Stimulated activated CD8-positive, alpha-beta memory T cell treated with anti-CD3 and anti-CD28 coated beads, Interleukin-4, amount 100 ng/mL, for 1 hour (primary cell): ENCODE measurements at places on chromosomes 7 and 10.
A peak's percentile ranks its signal among the peaks of the same experiment; 100 is the strongest.

DNA sequence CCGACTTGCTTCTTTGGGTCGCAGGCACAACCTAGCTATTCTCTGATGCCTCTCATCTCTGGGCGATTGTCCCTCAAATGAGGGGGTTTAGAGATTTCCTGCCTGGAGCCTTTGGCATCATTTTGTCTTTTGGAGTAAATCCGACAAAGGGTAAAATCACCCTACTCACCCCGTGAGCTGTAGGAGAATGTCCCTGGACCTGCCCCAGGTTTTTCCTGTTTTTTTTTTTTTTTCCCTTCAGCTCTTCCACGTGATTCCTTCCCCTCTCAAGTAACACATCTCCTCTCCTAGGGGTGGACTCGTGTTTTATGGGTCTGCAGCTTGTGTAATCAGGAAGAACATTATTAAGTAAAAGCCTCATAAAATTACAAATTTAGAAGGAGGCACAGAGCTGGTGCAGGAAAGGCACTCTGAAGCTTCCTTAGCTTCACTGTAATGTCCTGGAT, 128.4 kb upstream of the ZNF746 start:
- DNase-seq, result no peak

DNA sequence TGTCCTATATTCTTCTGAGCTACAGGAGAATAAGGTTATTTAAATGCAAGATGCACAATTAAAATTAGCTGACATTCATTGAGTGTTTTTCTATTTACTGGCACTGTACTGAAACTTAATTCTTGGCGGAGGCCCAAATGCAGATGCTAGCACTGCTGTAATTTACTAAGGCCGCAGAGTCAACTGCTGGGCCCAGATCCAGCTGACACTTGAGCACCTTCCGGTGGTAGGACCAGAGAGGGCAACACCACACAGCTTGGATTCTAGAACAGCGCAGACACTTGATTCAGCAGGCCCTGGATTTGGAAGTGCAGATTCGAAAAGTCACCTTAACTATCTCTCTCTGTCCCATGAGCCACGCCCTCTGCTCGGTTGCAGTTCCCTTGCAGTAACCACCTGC, 228.6 kb upstream of the TMEM72 start:
- no peak for DNase-seq

- no peak for DNase-seq
These were observed 700.7 kb downstream of the AUTS2 start for GRCh38 chr7:70298780-70299471.

GRCh38 chr7:11875635-11876034, 43.6 kb upstream of the THSD7A start:
- no peak for DNase-seq

DNA sequence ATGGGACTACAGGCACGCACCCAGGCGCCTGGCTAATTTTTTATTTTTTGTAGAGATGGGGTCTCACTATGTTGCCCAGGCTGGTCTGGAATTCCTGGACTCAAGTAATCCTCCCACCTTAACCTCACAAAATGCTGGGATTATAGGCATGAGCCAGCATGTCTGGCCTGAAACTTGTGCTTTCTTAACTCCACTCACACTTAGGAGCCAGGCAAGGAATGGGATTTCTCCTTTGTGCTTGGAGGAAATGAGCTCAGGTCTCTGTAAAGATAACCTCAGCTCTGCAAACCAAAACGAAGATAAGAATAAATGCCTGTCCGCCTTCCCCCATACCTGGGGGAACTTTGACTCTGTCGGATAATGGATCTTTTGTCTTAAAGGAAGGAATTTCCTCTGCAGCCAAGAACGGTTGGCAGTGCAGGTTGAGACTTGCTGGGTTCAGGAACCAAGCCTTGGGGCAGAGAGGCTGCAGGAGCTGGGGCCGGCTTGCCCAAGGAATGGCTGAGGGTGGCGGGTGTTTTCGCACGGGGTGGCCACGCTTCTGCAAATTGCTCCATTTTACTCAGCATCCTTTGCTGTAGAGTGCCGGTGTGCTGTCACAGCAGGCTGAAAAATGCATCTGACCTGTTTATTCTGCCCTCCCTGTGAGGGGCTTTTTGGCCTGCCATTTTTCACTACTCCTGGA, 174.2 kb downstream of the KIAA1217 start:
- no peak for DNase-seq

DNA sequence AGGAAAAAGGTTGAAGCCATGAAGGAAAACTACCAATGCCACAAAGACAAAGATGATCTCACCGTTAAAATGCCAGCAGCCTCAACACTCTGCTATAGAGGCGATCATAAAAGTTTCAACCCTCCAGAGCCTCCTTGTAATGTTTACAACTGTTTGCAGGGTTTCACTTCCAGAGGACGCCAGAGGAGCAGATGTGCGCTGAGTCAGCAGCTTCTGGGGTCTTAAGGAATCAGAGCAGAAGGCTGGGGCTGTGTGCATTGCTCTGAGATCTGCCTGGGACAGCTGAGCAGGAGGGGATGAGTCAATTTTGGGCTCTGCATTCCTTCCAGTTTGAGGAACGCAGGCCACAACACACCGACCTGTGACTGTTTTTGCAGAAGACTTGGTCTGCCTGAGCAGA, 98.3 kb downstream of the TMEM130 start:
- no peak for DNase-seq

DNA sequence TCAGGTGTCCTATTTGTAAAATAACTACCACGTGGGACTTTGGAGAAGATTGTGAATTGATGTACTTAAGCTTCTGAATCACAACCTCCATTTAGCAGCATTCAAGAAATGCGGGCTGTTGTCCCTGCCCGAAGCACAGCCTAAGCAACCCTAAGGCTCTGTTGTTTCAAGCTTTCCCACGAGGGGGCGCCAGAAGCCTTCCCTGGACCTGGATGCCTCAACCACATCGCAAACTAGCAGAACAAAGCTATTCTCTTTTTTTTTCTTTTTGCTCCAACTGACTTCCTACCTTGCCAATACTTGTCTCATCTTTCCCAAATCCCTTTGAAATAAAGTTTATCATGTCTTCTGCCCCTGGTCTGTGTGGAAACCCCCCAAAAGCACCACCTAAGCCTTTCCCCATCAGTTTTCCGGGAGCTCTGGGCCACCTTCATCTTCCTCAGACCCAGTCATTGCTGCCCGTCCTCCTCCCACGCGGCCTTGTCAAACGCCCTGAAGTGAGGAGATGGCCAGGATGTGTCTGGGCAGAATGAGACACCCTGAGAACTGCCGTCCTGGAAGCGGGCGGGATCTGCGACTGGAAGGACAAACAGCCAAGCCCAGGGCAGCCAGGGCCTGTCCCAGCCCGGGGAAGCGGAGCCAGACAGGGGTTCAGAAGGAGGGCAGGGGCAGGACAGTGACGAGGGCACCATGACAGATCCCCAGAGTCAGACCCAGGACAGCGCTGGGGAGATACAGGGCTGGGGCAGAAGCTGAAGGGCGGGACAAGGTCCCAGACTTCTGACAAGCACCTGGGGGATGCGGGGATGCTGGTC, 112.7 kb downstream of the SLIT1 start:
- peak; percentile 67 for DNase-seq

- DNase-seq, result no peak
These were observed 52.6 kb downstream of the CHST3 start for GRCh38 chr10:72016608-72017300.

DNA sequence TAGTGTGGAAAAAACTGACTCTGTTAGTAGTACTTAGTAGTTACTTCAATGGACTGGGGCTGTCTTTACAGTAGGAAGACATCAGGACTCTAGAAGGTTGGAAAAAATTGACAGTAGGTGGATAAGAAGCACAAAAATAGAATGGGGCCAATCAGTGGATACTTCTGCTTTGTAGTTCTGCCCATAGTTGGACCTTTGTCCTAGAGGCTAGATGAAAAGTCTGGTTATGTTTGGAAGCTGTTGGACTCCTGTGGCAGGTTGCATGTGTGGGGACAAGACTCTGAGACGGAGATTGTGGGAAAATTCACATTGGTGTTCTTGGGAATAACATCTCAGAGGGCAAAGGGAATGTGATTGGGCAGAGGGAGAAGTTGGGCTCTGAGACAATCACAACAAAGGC, 18.6 kb upstream of the KBTBD2 start:
- no peak for DNase-seq

DNA sequence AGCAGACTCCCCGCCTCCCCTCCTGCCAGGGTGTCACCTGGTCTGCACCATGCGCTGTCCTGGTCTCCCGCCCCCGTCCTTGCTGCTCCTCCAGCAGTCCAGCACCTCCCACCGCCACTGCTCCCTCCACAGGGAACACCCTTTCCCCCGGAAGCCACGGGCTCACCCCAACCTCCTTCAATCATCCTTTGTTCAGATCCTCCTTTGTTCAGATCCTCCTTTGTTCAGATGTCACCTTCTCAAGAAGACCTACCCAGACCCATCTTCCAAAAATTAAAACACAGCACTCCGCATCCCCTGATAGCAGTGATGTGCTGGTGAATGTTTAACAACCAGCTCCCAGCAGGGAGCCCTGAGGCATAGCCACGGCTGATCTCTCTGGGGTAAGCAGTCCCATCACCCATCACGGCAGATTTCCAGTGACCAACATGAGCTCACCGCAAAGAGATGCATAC, 237.7 kb downstream of the USP6NL start:
- no peak for DNase-seq

DNA sequence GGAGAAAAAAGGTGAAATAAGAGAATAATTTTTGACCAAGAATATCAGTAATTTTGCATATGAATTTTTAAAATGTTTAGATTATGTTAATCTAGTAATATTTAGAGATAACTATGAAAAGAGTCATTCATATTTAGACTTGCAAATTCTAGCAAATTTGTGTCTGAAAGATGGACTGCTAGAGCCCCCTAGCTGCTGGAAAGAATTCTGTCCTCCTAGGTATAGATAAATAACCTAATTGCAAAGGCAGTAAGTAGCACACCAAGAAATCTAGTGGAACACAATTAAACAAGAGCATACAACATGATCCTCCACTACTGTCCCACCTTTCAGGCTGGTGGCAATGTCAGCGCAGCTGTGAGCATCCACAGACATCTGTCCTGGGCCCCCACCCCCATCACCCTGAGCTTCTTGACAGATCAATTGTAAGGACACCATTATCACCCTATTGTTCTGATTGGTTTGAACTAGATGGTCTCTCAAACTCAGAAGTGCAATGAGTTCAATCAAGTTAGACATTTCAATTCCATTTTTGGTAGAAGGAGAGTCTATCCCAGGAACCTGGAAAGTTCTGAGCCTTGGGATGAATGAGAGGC, 15.0 kb upstream of the GFRA1 start:
- no peak for DNase-seq

- DNase-seq, result no peak
These were observed 33.9 kb downstream of the EBLN1 start for GRCh38 chr10:22183771-22184461.

- no peak for DNase-seq
These were observed 15.7 kb upstream of the STN1 start for GRCh38 chr10:103933557-103934121.

DNA sequence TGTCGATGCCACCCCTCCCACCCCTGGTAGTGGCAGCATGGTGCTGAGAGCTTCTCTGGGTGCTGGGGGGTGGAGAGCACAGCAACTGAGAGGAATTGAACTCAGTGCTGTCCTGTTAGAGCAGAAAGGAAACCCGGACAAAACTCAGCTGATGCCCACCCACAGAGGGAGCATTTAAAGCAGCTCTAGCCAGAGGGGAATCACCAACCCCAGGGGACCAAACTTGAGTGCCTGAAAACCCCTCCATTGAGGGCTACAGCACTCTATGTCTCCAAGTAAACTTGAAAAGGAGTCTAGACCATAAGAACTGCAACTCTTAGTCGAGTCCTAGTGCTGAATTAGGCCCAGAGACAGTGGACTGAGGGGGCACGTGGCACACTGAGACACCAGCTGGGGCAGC, 16.8 kb upstream of the FOXI2 start:
- no peak for DNase-seq

GRCh38 chr7:76409537-76409936, at the start of gene SSC4D:
SSC4D (minus strand) TSS chr7:76409697; CDS start chr7:76404439, 5,258 bp downstream.
- no peak for DNase-seq

DNA sequence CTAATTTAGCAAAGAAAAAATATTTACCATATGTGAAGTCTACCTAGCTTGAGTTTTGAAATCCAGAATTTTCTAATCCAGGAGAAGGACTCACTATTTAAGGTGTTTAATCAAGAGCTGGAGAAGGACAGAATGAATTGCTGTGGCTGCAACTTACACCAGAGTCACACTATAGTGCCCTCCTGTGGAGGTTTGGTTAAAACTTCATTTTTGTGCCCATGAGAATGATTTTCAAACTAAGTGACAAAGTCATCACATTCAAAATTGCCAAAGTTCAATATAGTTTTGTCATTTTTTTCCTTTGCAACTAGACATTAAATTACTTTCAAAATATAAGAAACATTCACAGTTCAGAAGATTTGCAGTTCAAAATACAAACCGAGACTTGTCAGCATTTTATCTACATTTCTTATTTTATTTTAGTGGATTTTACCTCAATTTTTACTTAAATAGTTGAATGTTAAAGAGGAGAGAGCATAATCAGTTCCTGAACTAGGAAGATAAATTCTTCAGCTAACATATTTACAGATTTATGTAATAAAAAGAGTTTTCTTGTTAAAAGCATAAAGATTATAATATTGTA, 70.7 kb downstream of the CABCOCO1 start:
- no peak for DNase-seq

DNA sequence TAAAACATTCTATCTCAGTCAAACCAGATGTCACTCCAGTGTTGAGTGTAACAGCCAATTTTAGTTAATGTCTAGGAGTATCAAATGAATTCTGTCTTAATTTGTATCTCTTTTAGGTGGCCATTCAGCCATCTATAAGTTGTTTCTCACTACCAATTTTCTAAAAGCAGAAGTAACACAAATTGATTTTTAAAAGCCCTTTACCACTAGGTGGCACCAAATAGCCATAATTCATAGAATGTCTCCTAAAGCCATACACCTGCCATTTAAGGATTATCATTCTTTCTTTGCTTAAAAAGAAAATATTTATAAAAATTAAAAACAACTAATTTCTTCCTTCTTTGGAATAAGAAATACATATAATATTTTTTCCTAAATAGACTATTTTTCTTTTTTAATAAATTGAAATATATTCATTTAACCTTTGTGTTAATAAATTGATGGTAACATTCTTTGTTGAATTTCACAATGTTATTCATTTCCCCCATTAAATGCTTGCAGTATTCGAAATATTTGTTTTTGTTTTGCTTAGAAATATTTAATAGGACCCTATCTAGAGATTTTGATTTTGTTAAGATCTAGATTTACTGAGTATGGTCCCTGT, 107.8 kb upstream of the PPP1R3A start:
- no peak for DNase-seq

GRCh38 chr7:55130395-55131141, 111.8 kb downstream of the EGFR start:
- DNase-seq, result no peak
